ENCODE measurements at places on chromosomes 4 and X.

- no peak overlapping the region for H3K27ac ChIP-seq
- H3K36me3 ChIP-seq: no peaks in the 10 kb centered on the region
- no peak for DNase-seq
- H3K4me3 ChIP-seq: no peak overlapping the region
- H3K27me3 ChIP-seq: no peaks in the 10 kb centered on the region
- no peaks in the 10 kb centered on the region for H3K4me1 ChIP-seq
Measured at GRCh38 chrX:150478496-150479492, 89.6 kb upstream of the MTM1 start.

DNA sequence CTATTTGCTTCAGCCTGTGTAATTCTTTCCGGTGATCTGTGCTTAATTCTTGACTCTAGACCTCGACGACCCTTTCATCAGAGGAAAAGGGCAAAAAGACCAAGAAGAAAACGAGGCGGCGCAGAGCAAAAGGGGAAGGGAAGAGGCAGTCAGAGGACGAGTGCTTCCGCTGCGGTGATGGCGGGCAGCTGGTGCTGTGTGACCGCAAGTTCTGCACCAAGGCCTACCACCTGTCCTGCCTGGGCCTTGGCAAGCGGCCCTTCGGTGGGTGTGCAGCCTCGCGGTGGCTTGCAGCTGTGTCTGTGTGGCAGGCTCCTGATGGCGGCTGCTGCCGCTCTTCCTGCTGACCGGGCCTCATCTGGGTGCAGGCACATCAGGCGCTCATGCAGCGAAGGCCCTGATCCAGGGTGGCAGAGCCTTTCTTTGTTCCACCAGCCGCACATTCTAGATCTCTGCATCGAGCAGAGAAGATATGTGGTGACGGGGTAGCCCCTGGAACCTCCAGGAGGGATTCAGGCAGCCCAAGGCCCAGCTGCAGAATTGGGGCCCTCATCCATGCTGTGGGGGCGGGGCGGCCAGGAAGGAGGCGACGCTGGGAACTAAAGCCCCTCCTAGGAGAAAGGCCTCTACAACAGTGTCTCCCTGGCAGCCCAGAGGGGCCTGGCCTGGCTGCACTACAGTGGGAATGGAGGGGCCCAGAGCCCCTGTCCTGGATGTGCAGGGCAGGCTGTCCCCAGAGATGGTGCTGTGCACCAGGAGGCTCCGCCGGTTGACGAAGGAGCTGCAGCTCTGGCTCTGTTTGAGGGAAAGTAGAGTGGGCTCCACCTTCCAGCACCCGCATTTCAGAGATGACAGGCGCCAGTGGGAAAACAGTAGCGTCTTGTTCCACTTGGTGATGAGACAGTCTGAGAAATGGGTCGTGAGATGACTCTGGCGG lies 32.1 kb downstream of the NELFA start:
- H3K27ac ChIP-seq: no peak overlapping the region
- no peaks in the 10 kb centered on the region for H3K27me3 ChIP-seq
- H3K36me3 ChIP-seq: peaks cover 6% of the 10 kb centered on the region

GRCh38 chr4:40547789-40548132 lies 81.9 kb downstream of the RBM47 start:
- H3K27me3 ChIP-seq: no peaks in the 10 kb centered on the region
- no peak for DNase-seq
- no peak overlapping the region for H3K4me3 ChIP-seq

DNA sequence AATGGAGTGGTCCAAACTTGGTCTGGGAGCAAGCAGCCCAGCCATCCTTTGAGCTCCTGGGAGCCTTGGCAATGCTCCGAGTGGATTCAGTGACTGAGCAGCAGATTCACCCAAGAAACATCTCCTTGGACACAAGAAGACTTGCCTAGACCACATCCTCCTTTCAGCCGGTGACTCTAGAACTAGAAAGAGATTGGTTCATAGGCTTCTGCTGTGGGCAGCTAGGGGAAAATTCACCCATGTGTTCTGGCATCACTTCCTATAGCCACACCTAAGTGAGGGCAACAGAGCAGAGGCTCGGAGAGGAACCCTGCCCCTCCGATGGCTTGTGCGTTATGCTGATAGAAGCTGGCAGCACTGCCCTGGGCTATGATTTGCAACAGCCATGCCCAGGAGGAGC lies 16.0 kb downstream of the ZNF275 start:
- DNase-seq: no peak
- H3K4me1 ChIP-seq: no peaks in the 10 kb centered on the region
- H3K36me3 ChIP-seq: no peaks in the 10 kb centered on the region
- H3K4me3 ChIP-seq: no peak overlapping the region
- no peak overlapping the region for H3K27ac ChIP-seq

GRCh38 chrX:9163214-9163709 lies 129.3 kb upstream of the FAM9B start:
- H3K4me1 ChIP-seq: no peaks in the 10 kb centered on the region
- no peaks in the 10 kb centered on the region for H3K36me3 ChIP-seq
- H3K27me3 ChIP-seq: no peaks in the 10 kb centered on the region
- no peak overlapping the region for H3K27ac ChIP-seq
- DNase-seq: no peak

GRCh38 chrX:34918856-34919255 lies 23.7 kb upstream of the FAM47B start:
- H3K27ac ChIP-seq: no peak overlapping the region
- no peaks in the 10 kb centered on the region for H3K27me3 ChIP-seq
- no peak for DNase-seq
- H3K36me3 ChIP-seq: no peaks in the 10 kb centered on the region

DNA sequence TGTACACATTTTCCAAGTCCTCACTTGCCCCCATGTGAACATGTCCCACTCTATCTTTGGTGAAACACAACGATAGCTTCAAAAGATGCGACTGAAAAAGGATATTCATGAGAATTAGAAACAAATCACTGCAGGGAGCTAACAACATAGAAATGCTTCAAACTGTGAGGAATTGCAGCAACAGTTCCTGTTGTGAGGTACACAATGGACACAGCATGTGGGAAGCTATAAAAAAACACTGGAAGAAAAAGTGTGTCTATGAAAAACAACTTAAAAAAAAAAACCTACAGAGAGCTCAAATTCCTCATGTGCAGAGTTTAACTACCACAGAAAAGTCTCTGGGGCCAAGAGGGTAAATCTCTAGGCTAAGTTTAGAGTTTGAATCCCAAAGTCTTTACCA lies 51.6 kb upstream of the BLTP1 start:
- H3K4me1 ChIP-seq: no peaks in the 10 kb centered on the region
- no peaks in the 10 kb centered on the region for H3K36me3 ChIP-seq

DNA sequence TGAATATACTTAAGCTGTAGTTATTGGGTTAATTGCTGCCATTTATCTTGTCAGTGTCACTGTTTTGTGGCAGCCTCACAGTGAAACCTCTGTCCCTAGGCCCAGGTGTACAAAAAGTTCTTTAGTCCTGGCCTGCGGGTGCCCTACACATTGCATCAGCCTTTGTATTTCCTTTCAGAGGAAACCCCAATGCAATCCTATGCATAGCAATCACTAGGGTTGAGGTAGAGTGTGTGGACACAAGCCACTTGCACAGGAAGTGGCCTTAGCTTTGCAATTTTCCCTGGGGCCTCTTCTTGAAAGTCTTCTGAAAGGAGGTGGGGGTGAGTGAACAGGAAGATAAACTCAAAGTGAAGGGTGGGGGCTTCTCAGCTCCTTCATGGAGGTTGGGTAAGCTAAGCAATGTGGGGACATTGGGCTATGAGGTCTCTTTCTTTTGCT lies 27.8 kb downstream of the VSIG4 start:
- no peak for DNase-seq
- H3K36me3 ChIP-seq: no peaks in the 10 kb centered on the region
- H3K4me3 ChIP-seq: no peak overlapping the region
- no peak overlapping the region for H3K27ac ChIP-seq
- no peaks in the 10 kb centered on the region for H3K4me1 ChIP-seq

- no peaks in the 10 kb centered on the region for H3K36me3 ChIP-seq
- H3K4me1 ChIP-seq: no peaks in the 10 kb centered on the region
- no peak overlapping the region for H3K27ac ChIP-seq
Measured at GRCh38 chr4:173852775-173853174, 322.7 kb upstream of the HAND2 start.

DNA sequence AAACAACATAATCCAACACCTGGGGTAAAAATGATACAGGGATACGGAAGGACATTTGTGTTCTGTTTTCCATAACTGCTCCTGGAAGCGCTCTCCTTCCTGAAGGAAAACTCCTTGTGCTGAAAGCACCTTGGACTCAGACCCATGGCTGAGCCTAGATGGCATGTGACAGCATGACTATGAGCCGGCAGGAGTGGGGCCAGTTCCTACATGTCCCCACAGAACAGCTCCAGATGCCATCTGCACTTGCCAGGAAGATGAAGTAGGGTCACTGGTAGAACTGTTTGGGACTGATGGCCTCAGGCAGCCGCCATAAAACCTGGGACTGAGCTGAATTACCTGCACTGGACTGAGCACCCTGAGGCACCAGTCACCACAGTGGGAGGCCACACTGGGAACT lies 56.0 kb upstream of the BCLAF3 start:
- no peaks in the 10 kb centered on the region for H3K36me3 ChIP-seq
- H3K4me3 ChIP-seq: no peak overlapping the region
- DNase-seq: no peak

All from breast epithelium (tissue), 4 donors.